ENCODE measurements at places on chromosomes 2 and 18.
A peak's percentile ranks its signal among the peaks of the same experiment; 100 is the strongest.

GRCh38 chr2:197184959-197185586 is 125.5 kb downstream of the ANKRD44 start:
- DNase-seq = no peak

- DNase-seq = no peak
Measured at GRCh38 chr2:57758686-57759085, 287.9 kb upstream of the VRK2 start.

DNA sequence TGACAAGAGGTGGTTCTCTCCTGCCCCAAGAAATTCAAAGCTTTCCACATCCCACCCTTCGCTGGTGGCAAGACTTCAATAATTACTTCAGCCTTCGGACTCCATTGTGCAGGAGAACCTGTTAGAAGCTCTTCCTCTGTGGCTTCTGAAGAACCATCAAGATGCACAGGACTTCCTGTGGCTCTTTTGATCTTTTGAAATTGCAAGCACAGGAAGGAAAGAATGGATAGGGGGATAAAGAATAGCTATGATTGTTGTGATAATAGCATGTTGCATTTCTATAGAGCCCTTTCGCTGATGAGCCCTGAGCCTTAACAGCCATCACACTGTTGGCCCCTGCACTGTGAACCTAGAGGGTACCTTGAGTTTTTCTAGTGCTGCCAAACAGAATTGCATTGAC is 7.4 kb downstream of the EPAS1 start:
- DNase-seq = no peak

DNA sequence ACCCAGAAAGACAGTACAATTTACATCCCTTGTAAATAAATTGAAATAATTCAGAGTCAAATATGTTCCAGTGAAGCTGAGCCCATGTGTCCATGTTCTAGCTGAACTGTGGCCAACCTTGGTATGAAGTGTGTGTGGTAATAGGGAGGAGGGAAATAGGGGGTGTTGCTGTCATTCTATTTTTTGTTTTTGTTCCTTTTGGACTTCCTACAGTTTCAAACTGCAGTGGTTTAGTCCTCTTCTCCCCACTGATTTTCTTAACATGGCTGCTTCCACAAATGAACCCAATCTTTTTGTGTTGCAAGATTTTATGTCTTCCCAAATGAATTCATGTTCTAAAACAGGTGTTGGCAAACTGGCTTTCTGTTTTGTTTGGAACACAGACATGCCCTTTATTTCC is 156.9 kb downstream of the CCBE1 start:
- no peak for DNase-seq

DNA sequence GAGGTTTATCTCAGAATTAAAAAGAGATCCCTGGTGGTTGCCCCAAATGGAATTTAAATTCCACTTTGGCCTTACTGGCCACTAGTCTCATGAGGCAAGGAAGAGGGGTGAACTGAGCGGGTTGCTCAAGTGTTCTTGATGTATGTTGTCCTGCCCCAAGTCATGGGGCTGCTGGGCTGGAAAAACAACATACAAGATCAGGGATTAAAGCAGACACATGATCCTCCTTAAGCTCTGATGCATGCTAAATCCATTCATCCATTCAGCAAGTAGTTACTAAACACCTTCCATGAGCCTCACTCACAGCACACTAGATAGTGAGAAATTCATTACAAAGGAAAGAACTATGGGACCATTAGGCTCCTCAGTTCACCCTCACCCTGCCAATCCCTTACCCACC is 196.3 kb downstream of the MREG start:
- no peak for DNase-seq

GRCh38 chr2:182952741-182953450 is 85.4 kb downstream of the NCKAP1 start:
- DNase-seq = no peak

DNA sequence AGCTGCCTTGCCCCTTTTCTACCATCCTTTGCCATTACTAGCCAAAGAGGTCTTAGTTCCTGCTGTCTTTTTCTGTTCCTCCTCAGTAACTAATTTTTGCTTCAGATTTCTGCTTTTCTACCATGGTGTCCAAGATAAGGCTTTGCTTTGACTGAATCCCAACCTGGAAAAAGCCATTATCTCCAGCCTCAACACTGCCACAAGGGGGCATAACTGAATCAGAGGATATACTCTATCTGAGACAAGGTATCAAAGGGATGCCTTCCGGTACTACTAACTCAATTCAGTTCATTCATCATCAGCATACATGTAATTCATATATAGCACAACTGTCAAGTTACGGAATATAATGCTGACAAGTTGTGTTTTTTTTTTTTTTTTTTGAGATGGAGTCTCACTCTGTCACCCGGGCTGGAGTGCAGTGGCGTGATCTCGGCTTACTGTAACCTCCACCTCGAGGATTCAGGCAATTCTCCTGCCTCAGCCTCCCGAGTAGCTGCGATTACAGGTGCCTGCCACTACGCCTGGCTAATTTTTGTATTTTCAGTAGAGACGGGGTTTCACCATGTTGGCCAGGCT is 11.4 kb downstream of the OSGEPL1 start:
- DNase-seq = peak; percentile 12

DNA sequence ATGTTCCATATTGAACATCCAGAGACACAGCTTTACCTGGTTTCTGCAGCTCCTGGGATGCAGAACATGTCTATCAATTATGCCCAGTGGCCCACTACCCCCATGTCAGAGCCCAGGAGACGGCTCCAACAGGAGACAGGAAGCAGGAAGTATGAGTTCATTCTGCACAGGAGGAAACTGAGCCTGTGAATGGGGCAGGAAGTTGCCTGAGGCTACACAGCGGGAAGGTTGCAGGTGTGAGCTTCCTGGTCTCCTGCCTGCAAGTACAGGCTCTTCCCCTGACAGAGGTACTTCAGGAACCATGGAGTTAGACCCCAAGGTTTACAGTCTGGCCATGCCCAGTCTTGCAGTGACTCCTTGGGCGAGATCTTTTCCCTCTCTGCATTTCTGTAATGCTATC is 2.8 kb upstream of the BOK start:
- no peak for DNase-seq

Data from T-helper 17 cell (primary cell).